ENCODE measurements at places on chromosomes 1 and 21.

- no peak for DNase-seq
Observed at GRCh38 chr1:117632269-117633067, 26.6 kb downstream of the TENT5C start.

DNA sequence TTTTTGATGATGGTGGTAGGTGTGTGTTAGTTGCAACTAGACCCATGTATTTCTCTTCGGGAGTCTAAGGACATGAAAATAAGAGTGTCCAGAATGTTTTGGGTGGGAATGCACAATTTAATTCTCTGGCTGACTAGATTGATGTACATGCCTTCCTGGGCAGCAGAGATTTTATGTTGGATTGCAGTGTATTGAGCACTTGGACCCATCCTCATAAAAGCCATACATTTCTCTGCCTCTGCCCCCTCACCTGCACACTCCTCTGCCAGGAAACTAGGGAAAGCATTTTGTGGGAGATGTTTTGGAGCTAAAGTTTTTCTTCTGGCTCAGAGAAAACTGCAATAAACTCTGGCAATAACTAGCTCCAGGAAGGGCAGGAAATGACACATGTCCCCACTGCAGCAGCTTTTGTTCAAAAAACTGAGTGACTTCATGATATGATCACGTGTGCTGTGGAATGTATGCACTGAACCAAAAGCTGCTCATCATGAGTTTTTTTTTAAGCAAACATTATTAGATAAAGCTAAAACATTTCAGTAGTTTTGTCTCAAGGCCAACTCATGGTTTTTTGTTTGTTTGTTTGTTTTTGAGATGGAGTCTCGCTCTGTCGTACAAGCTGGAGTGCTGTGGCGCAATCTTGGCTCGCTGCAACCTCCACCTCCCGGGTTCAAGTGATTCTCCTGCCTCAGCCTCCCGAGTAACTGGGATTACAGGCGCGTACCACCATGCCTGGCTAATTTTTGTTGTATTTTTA lies 17.6 kb downstream of the RIT1 start:
- DNase-seq = no peak

DNA sequence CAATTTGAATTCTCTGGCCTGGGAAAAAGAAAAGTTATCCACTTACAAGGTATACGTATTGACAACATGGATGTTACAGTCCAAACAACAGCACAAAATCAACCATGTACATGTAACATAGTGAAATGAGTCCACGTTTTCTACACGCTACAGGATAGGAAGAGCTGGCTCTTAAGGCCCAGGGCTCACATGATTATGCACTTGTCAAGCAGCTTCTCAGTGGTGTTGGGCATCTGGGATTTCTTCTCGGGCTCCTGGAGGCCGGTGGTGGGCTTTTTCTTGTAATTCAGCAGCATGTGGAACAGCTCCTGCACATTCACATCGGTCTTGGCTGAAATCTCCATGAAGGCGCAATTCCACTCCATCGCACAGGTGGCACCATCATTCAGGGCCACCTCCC lies 4.0 kb downstream of the DIRAS3 start:
- no peak for DNase-seq

- no peak for DNase-seq
Observed at GRCh38 chr1:193417945-193418744, 231.7 kb upstream of the B3GALT2 start.

GRCh38 chr1:77095236-77095635 lies 124.0 kb downstream of the PIGK start:
- DNase-seq = no peak

DNA sequence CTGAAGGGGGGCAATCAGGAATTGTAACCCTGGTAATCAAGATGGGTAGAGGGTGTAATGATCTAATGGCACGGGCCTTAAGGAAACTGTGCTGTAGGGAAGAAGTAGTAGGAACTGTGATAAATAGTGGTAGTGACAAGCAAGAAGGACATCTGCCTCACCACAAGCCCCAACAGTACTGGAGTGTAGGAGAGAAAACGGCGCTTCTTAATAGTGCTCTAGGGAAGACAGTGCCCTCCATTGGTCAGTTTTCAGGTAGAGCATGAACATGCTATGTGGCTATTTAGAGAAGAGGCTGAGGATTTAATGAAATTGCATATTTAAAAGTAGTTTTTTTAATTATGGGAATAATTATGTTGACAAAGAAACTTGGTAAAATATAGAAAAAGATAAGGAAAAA lies 32.2 kb downstream of the SLC30A7 start:
- DNase-seq = no peak

GRCh38 chr1:61358770-61359455 lies 276.6 kb downstream of the NFIA start:
- no peak for DNase-seq

DNA sequence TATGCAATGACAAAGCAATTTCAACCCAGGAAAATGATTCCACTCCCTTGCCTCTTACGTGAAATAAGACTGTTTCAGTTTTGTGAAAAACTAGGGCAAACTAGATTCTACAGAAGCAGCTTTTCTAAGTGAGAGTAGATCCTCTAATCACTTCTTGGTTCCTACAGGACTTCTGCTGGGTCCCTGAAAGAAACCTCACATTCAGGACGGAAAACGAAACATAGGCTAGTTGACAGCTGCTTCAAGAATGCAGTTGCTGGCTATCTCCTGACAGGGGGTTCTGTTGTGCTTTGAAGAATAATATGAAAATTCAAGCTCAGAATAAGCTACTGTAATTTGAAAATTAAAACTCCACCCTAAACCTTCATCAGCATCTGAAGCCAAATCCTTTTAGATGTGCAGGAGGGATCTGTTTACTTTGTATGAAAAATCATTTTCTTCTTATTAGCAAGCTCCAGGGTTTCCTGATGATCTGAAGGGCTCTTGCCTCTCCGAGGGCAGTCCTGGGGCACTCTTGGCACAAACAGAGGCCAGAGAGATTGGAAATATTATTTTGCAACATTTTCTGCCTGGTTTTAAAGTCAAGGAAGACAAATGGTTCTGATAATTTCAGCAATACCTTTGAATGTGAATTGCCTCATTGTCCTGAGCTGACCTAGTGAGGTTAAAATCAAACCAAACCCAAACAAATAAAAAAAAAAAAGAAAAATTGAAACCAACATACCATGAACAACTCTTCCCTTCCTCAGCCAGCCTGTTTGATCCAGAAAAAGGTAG lies 55.0 kb downstream of the NTMT2 start:
- DNase-seq = no peak

GRCh38 chr1:39174390-39175081 lies 30.0 kb upstream of the MACF1 start:
- DNase-seq = no peak

DNA sequence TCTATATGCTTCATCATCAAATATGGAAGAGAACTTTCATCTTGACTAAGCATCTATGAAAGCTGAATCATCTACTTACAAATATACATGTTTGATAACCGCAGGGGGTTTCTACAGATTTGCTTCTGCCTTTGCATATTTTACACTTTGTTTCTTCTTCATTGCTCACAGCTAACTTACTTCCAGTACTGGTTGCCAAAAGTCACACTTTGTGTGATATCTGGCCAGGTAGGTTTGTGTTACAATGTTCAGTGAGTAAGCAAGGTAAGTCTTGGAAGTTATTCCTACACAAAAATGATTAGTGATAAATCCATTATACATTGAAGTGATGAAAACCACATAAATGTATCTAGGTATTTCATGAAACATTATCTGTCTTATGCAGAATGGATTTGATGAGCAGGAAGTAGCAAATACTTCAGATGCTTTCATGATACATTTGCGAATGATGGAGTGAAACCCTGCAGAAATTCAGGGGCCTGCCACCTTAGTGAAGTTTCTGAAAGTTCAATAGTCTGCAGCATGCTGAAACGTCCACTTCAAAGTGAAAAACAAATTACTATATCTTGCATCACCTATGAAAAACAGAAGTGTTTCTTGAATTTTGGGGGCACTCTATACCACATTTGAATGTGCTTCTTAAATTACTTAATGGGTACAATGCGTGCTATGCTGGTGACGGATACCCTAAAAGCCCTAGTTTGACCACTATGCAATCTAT lies 187.3 kb downstream of the ATP6V1G3 start:
- peak; percentile 26 for DNase-seq

DNA sequence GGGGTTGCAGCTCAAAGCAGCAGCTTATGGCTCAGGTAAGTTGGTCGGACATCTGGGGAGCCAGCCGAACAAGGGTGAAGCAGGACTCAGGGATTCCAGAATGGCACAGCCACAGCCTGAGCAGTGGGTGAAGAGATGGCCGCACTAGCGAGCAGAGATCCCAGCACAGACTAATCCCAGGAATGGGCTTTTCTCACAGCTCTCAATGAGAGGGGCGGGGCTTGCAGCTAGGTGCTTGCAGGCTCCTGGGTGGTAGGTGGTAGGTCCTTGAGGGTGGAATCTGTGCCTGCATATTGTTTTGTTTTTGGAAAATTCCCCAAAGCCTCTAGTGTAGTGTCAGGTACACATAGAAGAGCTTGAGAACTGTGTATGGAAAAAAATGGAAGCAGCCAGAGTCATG lies 9.0 kb downstream of the KIAA0040 start:
- no peak for DNase-seq

GRCh38 chr1:209633335-209633997 lies 18.8 kb downstream of the LAMB3 start:
- DNase-seq = peak; percentile 39

DNA sequence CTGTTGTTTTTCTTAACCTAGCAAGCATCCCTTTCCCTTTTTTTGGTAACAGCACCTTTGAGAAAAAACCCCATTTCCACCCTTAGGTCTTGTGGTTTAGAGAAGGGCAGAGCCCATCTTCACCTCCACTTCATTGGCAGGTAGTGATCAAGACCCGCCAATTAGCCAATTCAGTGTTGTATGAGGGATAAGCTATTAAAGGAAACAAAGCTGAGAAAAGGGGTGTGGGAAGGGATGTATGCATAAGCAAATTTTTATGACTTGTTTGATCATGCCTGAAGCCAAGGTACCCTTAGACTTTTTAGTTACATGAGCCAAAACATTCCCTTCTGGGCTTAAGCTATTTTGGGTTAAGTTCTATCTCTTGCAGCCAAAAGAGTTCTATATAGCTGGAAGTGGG lies 3.6 kb upstream of the ZNF697 start:
- DNase-seq = no peak

- DNase-seq = no peak
Observed at GRCh38 chr1:17134724-17135123, 15.5 kb upstream of the PADI2 start.

DNA sequence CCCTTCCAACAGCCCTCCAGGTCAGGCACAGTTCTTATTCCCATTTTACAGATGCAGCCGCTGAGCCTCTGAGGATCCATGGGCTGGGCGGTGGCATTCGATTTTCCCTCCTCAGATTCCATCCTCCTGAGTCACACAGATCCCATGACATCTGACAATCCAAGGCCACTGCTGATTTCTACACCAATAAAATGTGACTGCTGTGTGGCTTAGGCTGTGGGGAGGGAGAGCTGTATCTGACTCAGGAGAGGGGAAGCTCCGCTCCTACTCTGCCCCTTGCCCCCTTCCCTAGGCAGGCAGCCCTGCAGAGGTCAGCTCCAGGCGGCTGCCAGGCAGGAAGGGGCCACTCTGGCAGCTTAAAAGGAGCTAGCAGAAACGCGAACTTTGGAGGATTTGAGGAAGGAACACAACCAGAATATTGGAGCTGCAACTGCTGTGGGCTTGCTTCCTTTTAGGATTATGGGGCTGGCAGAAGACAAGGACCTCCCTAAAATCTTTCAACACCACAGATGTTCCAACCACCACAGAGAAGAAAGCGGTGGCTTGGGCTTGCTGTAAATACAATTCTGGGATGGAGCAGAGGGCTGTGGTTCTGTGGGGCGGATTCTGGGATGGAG lies 50.0 kb downstream of the MRPL37 start:
- DNase-seq = no peak

- DNase-seq = no peak
Observed at GRCh38 chr1:25695090-25695770, 78.6 kb downstream of the MAN1C1 start.

DNA sequence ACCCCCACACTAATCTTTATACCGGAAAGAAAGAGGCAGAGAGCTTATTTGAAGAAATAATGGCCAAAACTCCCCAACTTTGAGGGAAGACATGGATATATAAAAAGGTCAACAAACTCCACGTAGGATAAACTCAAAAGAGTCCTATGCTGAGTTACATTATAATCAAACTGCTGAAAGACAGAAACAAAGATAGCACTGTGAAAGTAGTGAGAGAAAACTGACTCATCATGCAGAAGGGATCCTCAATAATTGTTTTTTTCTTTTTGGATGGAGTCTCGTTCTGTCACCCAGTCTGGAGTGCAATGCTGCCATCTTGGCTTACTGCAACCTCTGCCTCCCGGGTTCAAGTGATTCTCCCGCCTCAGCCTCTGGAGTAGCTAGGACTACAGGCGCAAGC lies 48.5 kb upstream of the TTC39A start:
- no peak for DNase-seq

GRCh38 chr1:97500760-97501159 lies 420.1 kb downstream of the DPYD start:
- no peak for DNase-seq

- no peak for DNase-seq
Observed at GRCh38 chr1:87466621-87467020, 137.9 kb downstream of the LMO4 start.

GRCh38 chr1:156108664-156109241 lies 5.8 kb upstream of the LMNA start:
- DNase-seq = no peak

DNA sequence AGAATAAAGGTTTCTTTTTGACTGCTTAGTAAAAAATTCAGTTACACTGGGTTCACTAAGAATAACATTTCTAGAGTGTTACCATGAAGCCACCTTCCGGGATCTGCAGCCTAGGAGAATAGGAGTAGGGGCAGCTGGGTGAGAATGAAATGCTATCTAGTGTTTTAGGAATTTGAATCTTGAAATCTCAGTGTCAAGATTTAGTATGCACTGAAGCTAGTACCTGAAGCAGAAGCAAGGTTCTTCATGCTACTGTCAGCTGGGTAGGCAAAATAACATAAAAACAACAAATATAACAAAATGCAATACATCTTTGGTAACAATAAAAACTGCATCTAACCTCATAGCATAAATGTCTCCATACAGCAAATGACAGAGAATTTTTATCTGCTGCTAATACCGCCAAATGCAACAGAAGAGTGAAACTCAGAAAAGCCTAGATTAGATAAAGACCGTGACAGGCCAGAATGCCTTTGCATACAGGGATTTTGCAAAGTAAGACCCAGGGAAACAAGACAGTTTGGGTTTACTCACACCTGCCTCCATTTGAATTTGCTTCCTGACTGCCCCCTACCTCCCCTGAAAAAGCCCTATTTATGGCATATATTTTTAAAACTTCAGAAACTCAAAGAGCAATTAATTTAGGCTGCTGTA lies 58.2 kb downstream of the GADD45A start:
- DNase-seq = no peak

GRCh38 chr1:185404291-185404690 lies 87.2 kb upstream of the IVNS1ABP start:
- no peak for DNase-seq

GRCh38 chr1:100358210-100358609 lies 5.9 kb downstream of the CDC14A start:
- DNase-seq = no peak
